ENCODE measurements at places on chromosomes 1 and 21. TPM values are rescaled to one million over a fixed set of nuclear protein-coding genes. Genes with fewer than 3 reads are reported as not detected.

PAX7 gene
- 0.04 TPM for polyA plus RNA-seq

DNA sequence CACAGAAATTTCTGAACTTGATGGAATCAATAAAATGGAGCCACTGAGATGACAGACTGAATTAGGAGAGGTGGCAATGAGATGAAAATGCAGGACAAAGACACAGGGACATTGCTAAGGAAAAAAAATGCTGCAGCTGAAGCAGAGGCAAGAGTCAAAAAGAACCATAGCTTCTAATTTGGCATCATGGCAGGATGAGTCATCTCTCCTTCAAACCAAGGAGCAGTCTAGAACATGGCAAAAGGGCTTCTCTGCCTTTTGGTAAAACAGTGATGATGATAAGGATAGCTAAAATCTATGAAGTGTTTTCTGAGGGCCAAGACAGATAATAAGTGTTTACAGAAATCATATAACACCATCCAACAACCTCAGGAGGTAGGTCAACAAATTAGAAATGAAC lies 16.8 kb downstream of the SLC19A2 start:
- no peak for DNase-seq

ADSS2 gene
- 54.0 TPM for polyA plus RNA-seq

- DNase-seq = no peak
Measured at GRCh38 chr1:203301331-203301668, 4.0 kb upstream of the BTG2 start.

HFM1 gene
- 7.4 TPM for polyA plus RNA-seq

DNA sequence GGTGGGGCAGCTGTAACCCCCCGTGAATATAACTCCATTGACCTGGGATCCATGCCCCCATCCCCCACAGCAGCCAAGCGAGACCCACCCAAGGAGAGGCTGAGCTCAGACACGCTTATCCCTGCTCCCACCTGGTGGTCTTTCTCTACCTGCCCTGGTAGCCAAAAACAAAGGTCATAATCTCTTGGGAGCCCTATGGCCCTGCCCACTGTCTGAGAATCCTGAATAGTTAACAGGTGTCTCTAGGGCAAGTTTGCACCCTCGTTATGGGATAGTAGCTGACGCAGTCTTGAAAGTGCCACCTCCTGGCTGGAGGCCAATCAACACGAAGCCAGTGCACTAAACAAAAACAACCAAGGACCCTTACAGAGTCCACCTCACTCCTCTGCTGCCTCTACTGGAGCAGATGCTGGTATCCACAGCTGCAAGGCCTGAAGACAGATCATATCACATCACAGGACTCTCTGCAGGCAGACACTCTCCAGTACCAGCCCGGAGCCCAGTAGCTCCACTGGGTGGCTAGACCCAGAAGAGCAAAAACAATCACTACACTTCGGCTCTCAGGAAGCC lies 134.3 kb upstream of the C1orf174 start:
- no peak for DNase-seq

ALG14 gene
- polyA plus RNA-seq = 12.8 TPM

DNA sequence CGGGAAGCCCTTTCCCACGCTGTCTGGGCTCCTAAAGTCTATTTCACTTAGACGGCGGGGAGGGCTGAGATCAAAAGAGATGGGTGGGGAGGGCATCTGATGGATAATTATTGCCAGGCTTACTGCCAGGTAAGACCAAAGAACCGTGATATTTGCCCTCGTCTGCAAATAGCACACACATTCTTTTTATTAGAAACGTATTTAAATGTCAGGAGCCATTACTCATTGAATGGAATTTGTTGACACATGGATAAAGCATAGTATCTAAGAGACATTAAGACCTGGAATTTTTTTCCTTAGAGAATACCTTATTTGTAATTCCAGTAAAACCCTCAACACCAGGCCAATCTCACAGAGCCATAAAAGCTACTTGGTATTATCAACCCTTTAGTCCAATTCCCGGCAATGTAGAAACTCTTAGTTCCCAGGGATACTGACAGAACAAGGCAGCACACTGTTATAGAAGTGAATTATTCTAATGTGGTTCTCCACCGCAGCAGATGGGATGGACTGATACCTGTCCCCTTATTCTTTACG lies 10.6 kb downstream of the URB1 start:
- DNase-seq = no peak

- no peak for DNase-seq
Measured at GRCh38 chr1:94799206-94799605, 21.0 kb upstream of the SLC44A3 start.

DNA sequence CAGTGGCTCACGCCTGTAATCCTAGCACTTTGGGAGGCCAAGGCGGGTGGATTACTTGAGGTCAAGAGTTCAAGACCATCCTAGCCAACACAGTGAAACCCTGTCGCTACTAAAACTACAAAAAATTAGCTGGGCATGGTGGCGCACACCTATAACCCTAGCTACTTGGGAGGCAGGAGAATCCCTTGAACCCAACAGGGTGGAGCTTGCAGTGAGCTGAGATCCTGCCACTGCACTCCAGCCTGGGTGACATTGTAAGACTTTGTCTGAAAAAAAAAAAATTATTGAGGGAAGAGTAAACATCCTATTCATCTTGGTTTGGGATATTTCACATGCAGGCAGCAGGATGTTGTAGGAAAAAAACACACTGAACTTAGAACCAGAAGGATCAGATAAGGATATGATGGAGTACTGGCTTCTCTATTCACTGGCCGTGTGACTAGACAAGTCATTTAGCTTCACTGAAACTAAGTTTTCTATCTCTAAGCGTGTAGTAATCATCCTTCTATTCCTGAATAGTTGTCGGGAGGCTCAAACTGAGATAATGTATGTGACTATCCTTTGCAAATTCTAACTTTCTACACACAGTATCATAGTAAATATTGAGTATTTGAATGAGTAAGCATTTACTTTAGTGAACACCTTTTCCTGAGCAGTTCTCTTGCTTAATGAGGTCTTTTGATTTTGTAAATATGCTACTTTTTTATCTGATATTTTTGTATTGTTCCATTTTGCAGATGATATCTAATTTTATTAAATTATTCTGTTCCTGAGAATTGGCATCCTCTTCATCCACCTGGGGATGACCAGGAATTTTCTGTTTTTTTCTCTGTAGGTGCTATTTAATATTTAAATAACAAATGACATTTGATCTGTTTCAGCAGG lies 18.2 kb downstream of the CAP1 start:
- DNase-seq = no peak

GRCh38 chr1:233554037-233554436 lies 59.9 kb upstream of the KCNK1 start:
- no peak for DNase-seq

DNA sequence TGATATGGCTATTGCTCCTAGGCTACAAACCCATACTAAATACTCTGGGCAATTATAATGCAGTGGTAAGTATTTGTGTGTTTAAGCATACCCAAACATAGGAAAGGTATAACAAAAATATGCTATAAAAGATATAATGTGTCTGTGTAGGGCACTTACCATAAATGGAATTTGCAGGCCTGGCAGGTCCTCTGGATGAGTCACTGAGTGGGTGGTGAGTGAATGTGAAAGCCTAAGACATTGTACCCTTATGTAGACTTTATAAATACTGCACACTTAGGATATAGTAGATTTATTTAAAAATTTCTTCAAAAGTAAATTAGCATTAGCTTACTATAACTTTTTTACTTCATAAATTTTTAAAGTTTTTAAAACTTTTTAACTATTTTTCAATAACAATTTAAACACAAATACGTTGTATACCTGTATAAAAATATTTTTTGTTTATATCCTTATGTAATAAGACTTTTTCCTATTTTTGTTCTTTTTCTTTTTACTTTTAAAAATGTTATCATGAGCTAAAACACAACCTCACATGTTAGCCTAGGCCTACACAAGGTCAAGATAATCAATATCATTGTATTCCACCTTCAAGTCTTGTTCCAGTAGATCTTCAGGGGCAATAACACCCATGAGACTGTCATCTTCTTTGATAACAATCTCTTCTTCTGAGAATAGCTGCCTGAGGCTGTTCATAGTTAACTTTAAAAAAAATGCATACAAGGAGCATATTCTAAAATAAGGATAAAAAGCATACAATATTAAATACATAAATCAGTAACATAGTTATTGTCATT lies 306.3 kb upstream of the RGS18 start:
- DNase-seq = no peak

DNA sequence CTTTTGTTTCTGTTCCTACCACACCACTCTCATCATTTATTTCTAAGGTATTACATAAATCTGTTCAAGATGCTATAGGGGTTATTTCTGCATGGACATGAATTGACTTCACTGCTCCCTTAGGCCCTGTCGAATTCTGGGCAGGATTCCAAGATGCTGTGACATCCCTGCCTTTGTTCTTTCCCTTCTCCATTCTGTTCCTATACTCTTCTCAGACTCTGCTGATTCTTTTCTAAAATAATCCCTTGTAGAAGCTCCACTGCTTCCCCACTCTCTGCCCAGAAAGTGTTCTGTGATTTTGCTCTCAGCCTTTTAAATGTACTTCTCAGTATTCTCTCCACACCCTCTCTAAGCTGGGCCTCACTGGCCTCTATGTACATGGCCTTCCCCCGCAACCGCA lies 99.2 kb downstream of the PHTF1 start:
- DNase-seq = no peak

CFAP45 gene
- 3.7 TPM for polyA plus RNA-seq

DNA sequence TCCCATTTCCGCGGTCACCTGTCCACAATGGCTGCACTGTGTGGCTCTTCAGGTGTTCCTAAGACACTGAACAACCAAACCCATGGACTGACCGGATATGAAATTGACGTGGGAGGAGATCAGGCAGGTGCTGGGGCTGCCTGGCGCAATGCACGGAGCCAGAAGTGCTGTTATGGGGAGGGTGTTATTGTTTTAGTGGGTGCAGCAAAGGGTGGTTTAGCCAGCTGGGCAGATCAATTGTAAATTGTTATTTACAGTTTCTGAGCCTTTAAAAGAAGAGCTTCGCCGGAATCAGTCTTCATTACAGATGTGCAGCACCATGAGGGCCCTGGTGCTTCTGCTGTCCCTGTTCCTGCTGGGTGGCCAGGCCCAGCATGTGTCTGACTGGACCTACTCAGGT lies at the start of gene CA6:
Gene CA6, plus strand, starts transcription at position 301 of the 400 bp plus-strand sequence. Its CDS starts 19 bp downstream, at position 320.
- DNase-seq = no peak

GRCh38 chr1:204741440-204741839 lies 55.9 kb upstream of the LRRN2 start:
- no peak for DNase-seq

DNA sequence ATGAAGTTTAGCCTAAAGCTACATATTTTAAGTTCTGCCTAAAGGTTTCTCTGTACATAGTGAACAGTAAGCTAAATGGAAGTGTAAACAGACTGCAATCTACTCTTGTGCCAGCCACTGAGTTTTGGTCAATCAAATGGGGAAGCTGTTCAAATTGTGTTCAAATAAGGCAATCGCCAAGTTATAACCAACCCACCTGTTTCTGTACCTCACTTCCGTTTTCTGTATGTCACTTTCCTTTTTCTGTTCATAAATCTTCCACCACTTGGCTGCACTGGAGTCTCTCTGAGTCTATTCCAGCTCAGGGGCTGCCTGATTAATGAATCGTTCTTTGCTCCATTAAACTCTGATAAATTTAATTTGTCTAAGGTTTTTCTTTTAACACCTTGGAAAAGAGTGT lies 10.8 kb upstream of the THEM4 start:
- DNase-seq = no peak

GRCh38 chr1:156118177-156118868 lies 3.8 kb downstream of the LMNA start:
- no peak for DNase-seq

GRCh38 chr1:92306020-92306419 lies 7.2 kb downstream of the RPAP2 start:
- DNase-seq = no peak

DNA sequence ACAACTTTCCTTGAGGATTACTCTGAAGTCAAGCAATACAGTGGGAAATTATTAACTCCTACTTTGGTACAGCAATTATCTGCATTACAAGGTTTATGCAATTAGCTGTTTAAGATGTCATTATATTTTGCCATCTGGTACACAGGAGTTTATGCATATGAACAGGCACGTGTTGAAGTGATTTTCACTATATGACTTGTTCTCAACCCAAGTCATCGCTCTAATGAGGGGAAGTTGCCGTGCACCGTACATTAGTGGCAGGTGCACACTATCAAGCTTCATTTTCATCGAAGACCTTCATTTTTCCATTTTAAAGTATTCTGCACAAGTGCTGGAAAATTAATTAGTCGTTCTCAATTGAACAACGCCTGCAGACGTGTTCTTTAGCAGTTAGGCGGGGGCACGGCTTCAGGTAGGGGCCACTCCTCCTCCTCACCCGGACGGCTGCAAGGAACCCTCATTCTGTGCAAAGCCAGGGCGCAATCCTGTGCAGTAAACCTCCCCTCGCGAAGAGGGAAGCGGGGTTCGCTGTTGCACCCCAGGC lies 39.8 kb upstream of the NFIA start:
- no peak for DNase-seq

HORMAD1 gene
- not detected for polyA plus RNA-seq

- DNase-seq = peak; percentile 31
Measured at GRCh38 chr1:27487966-27488884, 1.7 kb downstream of the WASF2 start.

DNA sequence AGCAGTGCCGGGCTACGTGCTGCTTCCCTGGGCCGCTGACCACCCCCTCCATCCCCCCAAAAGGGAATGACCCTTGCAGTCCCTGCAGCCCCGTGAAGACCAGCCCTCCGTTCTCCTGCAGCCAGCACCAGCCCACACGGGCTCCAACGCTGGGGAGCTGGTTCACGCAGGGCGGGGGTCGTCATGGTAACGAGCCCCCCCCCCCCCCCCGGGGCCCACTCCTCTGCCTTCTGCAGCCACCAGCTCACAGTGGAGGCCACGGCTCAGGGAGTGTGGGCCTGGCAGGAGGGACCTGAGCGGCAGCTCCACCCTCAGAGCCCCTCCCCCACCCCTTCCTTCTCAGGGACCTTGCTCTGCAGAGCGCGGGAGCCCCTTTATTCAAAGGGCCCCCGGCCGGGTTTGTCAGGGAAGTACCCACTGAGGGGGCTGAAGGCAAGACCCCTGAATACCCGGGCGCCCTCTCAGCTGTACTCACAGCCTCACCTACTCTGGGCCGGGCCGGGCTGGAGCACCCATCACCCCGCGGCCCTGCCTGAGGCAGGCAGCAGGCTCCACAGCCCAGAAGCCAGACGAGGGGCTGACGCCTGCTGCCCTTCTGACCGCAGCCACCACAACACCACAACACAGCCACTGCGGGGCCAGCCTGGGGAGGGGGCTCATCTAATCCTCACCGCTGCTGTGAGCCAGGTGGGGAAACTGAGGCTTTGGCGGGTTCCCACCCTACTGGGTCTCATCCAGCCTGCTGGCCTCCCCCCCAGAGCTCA lies 12.6 kb downstream of the MEGF6 start:
- no peak for DNase-seq

MNDA gene
- 3.8 TPM for polyA plus RNA-seq

OR2L2 gene
- 0.06 TPM for polyA plus RNA-seq

- DNase-seq = no peak
Measured at GRCh38 chr1:65149351-65150107, 1.5 kb downstream of the AK4 start.

DNA sequence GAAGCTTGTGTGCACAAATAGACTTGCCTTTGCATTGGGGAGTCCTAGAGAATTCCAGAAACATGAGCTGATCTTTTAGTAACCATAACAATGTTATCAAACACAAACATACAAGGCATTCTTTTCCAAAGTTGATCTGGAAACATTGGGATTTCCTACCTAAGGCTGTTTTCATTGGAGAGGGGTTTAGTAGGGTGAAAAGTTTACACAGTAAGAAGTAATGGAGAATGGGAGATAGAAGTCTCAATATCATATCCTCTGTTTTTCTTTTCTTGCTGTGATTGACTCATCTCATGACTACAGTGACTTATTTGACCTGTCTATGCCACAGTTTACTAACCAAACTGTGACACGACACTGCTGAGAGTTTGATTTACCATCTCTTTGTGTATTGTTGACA lies 65.6 kb upstream of the PLA2G4A start:
- no peak for DNase-seq

Measured in renal pelvis (tissue), 12 donors.